ENCODE measurements at places on chromosomes 3 and 15.

GRCh38 chr15:78508272-78508671, 895 bp downstream of the HYKK start:
- DNase-seq, result no peak

DNA sequence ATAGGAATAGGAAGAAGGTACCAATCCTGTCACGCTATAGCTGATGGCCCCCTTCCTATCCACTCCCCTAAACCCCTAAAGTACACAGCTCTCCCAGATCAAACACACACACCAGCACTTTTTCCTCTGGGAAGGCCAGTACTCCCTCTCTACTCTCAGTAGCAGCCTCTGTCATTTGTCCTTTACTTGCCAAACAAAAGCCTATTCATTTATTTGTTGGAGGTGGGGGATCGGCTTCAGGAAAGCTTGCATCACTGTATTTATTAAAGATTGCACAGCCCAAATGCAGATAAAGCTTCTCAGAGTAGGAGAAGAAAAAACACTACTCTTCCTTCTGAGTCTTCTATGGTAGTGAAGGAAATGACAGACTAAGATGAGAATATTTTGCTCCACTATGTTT, 429.7 kb upstream of the RASGRP1 start:
- no peak for DNase-seq

- no peak for DNase-seq
Measured at GRCh38 chr3:126015075-126015474, 46.1 kb downstream of the ROPN1B start.

DNA sequence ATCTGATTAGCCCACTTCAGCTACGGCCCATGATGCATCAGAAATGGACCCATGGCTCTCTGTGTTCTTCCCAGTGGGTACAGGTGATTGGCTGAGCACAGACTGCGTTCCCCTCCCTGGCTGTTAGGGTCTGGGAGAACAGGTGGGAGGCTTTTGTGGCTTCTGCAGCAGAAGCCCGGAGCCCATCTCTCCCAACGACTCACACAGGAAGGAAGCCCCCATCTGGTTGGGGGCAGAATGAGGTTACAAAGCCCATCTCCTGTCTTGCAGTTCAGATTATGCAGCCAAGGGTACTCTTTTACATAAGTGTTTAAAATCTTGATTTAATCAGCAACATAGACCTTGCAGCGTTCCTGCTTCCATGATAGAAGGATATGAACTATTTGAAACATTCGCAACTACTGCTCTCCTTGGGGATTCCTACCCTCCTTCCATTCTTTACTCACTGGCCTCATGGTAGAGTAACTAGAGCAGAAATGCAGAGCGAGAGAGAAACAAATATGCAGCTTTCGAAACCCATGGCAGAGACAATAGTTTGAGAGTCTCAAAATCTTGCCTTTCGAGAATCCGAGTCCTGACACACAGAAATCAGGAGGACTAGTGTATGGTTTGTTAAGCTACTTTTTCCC, 291.3 kb downstream of the TLE3 start:
- no peak for DNase-seq

- no peak for DNase-seq
Measured at GRCh38 chr15:48076454-48076853, 44.3 kb upstream of the SLC24A5 start.

DNA sequence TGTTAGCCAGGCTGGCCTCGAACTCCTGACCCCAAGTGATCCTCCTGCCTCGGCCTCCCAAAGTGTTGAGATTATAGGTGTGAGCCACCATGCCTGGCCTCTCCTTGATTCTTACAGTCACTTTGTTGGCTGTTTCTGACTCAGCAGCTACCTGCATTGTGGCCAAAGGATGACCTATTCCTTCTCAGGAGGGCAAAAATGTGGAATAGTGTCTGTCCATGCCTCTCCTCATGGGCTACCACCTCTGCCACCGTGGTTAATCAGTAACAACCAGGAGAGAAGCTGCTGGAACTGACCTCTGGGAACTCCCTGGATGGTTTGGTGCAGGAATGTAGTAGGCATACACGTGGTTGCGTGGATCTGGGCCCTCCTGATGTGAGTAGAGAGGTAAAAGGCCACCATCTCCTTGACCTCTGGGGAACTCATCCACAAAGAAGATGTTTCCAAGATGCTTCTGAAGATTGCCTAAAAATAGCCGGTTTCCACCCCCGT, 63.3 kb downstream of the FLNB start:
- DNase-seq, result no peak
